ENCODE measurements at places on chromosomes 7 and 10. TPM values are rescaled to one million over a fixed set of nuclear protein-coding genes. Genes with fewer than 3 reads are reported as not detected.

Gene VAX1
- total RNA-seq = not detected

Gene TRIL
- total RNA-seq = 0.44 TPM

Gene CCL26
- total RNA-seq = 33.9 TPM

Gene APBB1IP
- total RNA-seq = 0.37 TPM
